ENCODE measurements at places on chromosomes 5 and 9.

DNA sequence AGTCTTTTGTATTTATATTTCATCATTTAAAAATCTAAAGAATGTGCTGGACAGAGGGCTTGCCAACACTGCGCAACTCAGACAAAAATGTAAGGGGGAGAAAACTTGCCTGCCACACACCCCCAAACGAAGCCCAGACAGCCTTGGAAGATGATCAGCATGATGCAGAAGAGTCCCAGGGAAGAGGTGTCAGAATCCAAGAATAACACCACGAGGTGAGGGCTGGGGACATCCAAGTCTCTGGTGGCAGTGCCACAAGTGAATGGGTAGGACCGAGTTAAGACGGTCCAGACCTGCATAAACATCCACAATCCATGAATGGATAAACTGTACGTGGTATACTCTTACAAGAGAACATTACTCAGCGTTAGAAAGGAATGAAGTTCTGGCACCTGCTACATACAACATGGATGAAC, 10.4 kb downstream of the EPB41L4B start:
- no peak for DNase-seq

DNA sequence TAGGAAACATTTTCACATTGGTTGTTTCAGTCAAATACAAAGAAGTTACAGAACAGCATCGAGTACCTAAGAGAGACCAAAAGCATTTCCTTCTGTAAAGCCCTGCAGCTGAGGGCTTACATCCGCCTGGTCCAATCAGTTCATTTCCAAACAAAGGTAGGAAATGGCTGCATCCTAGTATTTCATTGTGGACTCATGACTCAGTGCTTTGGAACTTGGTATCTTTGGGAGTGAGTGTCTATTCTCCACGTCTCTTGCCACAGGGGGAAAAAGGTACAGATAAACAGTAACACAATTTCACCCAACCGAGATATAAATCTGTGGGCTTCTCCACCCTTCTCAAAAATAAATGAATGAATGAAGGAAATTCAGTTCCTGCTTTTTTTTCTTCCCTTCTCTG, 75.4 kb downstream of the NFIB start:
- no peak for DNase-seq

DNA sequence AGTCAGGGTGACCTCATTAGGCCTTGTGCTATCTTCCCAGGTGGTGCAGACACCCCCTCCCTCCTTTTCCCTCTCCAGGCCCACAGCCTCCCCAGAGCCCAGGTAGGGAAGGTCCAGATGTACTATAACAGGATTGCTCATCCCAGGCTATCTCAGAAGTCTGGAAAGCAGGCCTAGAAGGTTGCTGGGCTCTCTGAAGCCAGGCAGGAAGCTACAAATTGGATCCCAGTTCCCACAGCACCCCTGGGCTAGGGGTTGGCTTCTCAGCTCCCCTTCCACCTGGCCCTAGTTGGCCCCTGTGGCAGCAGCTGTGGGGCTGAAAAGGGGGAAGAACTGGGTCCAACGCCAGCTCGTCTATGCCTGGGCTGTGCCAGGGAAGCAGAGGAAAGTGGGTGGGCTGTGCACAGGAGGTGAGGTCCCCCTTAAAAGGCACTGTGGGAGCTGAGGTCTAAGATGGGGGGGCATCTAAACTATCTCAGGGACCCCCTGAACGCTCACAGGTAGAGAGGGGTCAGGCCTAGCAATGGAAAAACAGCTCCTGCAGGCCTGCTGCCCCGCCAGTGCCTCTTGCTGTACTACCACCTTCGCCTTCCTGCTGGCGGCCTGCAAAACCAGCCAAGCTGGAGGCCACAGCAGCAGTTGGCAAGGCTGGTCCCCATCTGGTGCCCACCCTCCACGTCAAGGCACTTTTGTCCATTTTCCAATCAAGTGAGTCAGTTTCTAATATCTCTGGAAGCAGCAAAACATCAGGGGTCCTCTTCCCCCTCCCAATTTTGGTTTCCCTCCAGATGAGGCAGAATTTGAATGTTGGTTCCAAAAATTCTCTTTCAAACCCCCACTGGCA, 13.3 kb upstream of the PSMD5 start:
- no peak for DNase-seq

- peak; percentile 63 for DNase-seq
These were observed 16.8 kb upstream of the TCOF1 start for GRCh38 chr5:150340614-150341255.

DNA sequence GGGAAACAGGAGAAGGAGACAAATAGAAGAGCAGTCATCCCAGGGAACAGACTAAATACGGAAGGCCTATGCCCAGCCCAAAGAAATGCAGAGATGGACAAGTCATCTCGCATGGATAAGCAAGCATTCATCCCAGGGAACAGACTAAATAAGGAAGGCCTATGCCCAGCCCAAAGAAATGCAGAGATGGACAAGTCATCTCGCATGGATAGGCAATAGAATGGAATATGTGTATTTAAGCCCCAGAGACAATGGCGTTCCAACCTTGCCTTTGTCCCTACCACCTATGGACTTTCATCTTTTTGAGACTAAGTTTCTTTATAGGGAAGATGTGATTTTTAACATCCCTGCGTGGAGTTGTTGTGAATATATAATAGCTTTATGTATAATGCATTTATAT, 242.2 kb upstream of the TNC start:
- DNase-seq, result no peak

DNA sequence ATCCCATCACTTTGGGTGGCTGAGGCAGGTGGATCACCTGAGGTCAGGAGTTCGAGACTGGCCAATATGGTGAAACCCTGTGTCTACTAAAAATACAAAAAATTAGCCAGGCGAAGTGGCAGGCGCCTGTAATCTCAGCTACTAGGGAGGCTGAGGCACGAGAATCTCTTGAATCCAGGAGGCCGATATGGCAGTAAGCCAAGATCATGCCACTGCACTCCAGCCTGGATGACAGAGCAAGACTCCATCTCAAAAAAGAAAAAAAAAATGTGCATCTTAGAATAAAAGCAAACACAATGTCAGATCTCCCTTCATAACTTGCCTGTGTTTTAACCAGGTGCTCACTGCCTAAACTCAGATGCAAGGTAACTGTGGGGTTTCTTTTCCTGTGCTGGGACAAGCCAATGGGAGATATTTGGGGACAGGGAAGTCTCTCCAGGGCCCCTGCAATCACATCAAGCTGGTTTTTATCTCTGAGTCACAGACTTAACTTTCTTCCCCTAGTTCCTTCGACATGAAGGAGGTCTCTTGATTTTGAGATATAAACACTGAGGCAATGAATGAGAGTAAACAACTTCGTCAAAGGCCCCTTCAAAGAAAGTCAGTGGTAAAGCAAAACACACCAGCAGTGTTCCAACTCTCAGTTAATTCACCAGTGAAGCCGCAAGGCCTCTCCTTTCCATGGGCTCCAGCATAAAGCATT, 99.1 kb downstream of the SNX18 start:
- no peak for DNase-seq

GRCh38 chr5:140273401-140273877, 29.5 kb downstream of the PFDN1 start:
- DNase-seq, result peak; percentile 84

DNA sequence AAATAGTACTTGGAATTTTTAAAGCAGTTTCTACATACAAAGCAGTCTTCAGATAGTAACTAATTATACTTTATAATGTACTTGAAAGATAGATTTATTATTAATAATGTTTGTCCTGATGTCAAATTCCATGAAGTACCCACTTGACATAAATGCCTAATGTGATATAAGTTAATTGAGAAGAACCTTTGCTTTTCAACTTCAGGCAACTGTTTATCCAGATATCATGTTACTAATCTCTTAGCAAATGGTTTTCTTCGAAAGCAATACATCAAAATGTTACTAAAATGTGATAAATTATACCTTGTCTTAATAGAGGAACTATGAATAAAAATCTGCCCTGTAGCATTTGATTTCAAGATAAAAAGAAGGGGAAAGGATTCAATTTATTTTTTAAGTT, 146.8 kb upstream of the FBXL17 start:
- DNase-seq, result no peak

DNA sequence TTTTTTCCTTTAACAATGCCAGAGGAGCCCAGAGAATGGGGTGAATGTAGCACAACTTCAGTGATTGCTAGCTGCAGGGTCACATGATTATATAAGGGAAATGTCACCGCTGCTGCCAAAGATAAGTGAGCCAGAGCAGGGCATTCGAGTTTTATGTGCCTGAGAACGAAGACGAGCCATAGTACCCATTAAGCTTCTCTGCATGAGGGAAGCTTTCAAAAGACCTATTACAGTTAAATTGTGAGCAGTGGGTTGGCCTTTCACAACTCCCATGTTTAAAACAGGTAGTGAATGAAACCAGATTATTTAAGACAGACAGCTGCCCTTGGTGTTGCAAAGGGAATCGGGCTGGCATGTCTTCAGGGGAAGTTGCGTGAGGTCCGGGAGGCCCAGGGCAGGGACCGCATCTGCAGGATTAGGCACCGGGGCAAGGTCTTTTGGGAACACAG, 82.4 kb upstream of the TNFAIP8 start:
- DNase-seq, result peak; percentile 47

DNA sequence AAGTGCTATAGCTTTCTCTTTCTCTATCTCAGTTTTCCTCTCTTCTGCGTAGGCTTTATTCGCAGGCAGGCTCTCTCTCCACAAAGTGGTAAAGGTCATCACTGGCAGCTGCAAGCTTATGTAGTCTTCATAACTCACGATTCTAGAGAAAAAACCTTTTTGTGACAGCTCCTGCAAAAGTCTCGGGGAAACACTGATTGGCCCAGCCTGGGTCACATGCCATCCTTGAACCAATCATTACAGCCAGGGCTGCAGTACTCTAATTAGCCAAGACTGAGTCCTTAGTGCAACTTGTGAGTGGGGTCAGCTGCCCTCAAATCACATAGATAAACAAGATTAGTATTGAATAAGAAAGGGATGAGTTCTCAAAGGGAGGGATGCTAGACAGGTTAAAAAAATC, 18.3 kb upstream of the FRMPD1 start:
- no peak for DNase-seq

- DNase-seq, result no peak
These were observed 34.6 kb upstream of the WHRN start for GRCh38 chr9:114539701-114540380.

GRCh38 chr5:32499261-32499660, 54.7 kb upstream of the ZFR start:
- DNase-seq, result peak; percentile 50

- DNase-seq, result no peak
These were observed 88.3 kb downstream of the LHFPL2 start for GRCh38 chr5:78560000-78560855.

GRCh38 chr5:98581112-98581997, 192.1 kb upstream of the RGMB start:
- DNase-seq, result no peak

GRCh38 chr9:131657037-131657377, 82.9 kb downstream of the RAPGEF1 start:
- DNase-seq, result no peak

- no peak for DNase-seq
These were observed 43.4 kb upstream of the PLPP6 start for GRCh38 chr9:4618700-4619099.

GRCh38 chr5:105840800-105841199, 1829.9 kb downstream of the EFNA5 start:
- DNase-seq, result no peak

DNA sequence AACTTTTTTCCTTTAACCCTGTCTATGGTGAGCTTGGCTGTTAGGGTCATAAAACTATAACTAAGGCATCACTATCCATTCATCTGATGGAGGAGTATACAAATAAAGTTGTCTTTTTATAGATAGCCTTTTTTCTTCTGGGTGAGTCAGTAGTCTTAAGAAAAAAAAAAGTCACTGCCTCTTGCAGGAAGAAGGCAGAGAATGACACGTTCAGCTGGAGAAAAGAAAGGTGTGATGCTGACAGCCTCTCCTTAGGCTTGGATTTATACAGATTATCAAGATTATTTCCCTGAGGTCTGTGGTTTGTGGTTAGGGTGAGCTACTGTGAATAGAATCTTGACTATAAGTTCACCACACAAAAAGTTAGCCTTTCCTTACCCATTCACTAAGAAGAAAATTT, 23.0 kb downstream of the EPB41L4B start:
- DNase-seq, result no peak

GRCh38 chr5:80291761-80292160, 28.0 kb upstream of the SPZ1 start:
- DNase-seq, result no peak

- no peak for DNase-seq
These were observed 383.3 kb downstream of the PSAT1 start for GRCh38 chr9:78680196-78680595.

DNA sequence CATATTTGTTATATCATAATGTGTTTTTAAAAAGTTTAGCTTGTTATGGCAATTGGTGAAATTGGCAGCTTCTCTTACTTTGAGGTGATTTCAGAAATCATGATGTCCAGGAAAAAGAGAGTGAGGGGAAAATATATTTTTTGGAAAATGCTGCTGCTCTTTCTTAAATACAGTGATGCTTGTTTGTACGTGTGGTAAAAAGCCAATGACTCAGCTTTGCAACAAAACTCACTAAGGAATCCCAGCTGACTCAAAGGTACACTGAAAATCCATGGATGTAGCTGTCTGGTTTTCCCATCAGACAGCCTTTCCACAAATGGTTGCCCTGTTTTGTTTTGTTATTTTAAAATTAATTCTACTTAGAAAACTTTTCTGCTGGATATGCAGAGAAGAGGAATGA, 306.4 kb upstream of the PAPPA start:
- no peak for DNase-seq

DNA sequence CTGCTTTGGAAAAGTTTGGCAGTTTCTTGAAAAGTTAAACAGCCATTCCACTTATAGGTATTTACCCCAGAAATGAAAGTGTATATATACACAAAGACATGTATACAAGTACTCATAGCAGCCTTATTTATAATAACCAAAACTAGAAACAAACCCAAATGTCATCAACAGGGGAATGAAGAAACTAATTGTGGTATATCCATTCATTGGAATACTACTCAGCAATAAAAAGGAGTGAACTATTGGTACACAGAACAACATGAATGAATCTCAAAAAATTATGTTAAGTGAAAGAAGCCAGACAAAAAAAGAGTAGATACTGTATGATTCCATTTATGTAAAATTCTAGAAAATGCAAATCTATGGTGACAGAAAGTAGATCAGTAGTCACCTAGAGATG, 2.7 kb downstream of the MORN5 start:
- DNase-seq, result no peak

- peak; percentile 10 for DNase-seq
These were observed 674 bp downstream of the TSPAN17 start for GRCh38 chr5:176647843-176648473.

DNA sequence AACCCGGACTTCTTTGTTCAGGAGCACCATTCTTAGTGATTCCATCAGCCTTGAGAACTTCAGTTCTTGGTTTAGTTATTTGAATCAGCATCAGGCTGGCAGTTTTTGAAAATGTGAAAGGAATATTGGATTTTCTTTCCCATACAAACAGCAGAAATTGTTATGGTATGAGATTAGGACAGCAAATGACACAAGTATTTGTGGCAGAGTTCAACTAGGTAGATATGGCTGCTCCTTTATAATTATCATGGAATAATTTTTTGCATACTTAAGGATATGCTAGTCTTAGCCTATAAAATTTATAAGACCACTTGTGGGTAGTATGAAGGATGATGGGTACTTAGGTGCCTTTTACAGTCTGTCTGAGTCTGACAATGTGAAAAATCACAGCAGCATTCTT, 25.5 kb downstream of the ERAP2 start:
- DNase-seq, result no peak

GRCh38 chr9:98375138-98375726, 119.8 kb upstream of the TBC1D2 start:
- DNase-seq, result peak; percentile 51

All from suppressor macrophage treated with lipopolysaccharide for 1 hour (primary cell).